Left renal pelvis (tissue), 4 donors: ENCODE measurements at places on chromosomes 5 and 9.

GRCh38 chr5:103393101-103393754 lies 134.7 kb downstream of the MACIR start:
- DNase-seq = no peak

- DNase-seq = no peak
These were observed 56.7 kb upstream of the PCA3 start for GRCh38 chr9:76707510-76707909.

GRCh38 chr9:121781701-121782464 lies 130.4 kb downstream of the DAB2IP start:
- DNase-seq = no peak

DNA sequence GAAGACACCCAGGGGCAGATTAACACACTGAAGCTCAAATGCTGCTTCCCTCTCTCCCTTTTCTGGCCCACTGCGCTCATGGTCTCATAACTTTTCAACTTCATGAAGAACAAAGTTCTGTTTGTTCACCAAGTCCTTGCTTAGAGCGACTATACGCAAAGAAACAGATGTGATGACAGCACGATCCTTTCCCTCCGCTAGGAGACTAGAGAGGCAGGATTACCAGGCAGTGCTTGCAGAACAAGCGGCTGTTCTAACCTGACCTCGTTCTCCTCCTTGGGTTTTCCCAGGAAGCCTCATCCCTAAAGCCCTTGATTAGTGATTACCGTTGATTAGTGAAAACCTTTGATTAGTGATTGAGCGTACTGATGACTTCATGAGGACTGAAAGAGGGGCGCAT lies 649.9 kb downstream of the IRX1 start:
- DNase-seq = no peak

GRCh38 chr5:133775584-133776304 lies 163.4 kb upstream of the FSTL4 start:
- no peak for DNase-seq

DNA sequence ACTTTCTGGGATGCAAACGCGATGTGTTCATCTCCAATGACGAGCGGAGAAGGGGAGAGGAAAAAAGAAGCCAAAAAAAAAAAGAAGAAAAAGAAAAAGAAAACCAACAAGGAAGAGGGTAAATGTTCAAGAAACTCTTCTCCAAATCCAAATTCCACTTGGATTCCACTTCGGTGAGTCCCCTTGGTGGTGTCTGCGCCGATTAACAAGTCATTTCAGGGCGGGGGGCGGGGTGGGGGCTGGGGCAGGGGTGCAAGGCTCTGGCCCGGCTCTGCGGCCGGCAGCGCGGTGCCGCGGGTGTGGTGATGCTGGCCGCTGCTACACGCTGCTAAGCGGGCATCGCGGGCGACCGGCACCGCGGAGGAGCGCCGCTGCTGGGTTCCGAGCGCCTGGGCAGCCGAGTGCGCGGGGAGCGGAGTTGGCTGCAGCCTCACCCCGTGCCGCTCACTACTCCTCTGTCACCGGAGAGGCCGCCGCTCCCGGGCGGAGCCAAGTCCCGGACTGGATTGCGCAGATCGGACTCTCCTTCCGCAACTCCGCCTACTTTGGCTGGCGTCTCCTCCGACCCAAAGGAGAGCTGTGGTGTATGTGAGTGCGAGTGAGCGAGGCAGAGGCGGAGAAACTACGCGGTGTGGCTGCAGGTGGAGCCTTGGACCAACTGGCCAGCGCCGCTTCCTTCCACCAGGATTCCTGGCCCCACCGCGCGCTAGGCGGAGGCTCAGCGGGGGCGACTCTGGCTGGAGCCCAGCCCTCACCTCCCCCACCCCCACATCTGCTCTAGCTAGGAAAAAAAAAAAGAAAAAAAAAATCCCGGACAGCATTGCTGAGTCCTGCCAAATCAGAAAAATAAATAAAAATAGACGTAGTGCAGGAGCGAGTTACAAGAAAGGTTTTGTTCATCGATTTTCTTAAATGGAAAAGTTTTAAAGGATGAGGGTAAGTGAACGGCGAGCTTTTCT lies at the start of gene SEMA6A:
Gene SEMA6A, minus strand, starts transcription at position 457 of the 959 bp plus-strand sequence. CDS start 69,879 bp downstream, outside the sequence.
- peak; percentile 91 for DNase-seq

- DNase-seq = no peak
These were observed 144.6 kb upstream of the PCA3 start for GRCh38 chr9:76619640-76620039.

- no peak for DNase-seq
These were observed 11.8 kb downstream of the CCDC187 start for GRCh38 chr9:136292026-136292538.

DNA sequence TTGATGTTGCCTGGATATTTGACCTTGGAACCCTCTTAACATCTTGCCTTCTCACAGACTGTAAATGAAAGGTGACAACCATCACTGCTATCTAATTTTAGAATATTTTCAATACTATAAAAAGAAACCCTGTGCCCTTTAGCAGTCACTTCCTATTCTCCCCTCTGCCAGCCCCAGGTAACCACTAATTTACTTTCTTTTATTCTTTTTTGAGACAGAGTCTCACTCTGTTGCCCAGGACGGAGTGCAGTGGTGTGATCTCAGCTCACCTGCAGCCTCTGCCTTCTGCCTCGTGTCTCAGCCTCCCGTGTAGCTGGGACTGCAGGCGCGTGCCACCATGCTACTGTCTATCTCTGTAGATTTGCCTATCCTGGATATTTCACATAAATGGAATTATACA lies 43.6 kb downstream of the FRMPD1 start:
- no peak for DNase-seq

- no peak for DNase-seq
These were observed 57.4 kb upstream of the PRSS3 start for GRCh38 chr9:33737811-33738606.

GRCh38 chr5:36017004-36017403 lies 25.8 kb upstream of the UGT3A1 start:
- no peak for DNase-seq

DNA sequence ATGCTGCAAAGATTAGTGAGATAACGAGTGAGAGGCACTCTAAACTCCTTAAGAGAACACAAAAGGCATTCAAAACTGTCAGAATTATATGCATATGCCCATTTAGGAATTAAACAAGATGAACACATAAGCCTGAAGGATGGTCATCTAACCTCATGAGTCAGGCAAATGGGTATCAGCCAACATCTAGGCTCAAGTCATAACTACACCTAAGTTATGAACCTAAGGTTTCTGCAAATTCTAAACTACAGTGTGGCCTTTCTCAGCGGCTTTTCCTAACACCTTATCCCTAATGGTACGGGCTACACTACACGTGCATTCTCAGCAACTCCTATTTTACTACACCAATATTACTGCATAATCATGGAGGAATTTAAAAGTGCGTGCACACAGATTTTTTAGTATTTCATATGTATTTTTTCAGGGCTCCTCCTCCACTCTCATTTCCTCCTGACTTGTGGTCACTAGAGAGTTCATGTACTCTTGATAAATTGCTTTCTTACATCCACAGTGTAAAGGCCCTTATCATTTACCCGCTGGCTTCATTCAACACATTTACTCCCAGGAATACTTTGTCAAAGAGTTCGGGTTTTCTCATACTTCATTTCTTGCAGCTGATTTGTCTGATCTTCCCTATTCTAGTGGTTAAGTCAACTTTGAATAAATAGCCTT lies 316.5 kb downstream of the BNC2 start:
- DNase-seq = no peak

- peak; percentile 10 for DNase-seq
These were observed 2.2 kb downstream of the GABRB2 start for GRCh38 chr5:161544350-161544765.

- DNase-seq = no peak
These were observed 49.9 kb downstream of the COL15A1 start for GRCh38 chr9:98993570-98993945.

DNA sequence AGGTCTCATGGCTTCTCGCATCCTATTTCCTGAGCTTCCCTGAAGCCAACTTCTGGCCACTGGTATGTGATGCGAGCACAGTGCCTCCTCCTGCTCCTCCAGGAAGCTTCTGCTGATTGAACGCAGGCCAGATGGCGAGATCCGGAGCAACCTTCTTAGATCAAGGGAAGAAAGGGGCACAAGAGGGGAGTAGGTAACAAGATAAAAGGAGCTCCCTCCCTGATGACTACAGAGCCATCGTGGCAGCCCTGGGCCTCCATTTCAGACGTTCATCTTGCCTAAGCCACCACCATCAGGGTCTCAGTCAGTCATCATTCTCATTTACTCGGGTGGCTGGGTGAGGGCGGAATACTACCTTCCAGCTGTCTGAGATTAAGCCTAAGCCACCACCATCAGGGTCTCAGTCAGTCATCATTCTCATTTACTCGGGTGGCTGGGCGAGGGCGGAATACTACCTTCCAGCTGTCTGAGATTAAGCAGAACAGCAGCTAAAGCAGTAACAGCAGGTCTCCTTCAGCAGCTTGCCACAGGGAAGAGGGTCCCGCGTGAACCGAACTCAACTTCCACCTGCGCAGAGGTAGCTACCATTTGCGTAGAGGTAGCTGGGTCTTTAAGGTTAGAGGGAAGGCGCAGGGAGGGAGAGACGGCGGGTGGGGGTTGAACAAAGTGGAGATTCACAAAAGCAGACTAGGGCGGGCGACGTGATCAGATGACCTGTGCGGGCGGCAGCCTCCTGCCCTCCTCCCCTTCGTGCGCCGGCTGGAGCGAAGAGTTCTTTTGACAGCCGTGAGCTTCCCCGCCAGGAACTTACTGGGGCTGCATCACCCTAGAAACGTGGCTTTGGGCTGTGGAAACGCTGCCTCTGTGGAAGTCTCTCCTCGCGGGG lies 27.9 kb upstream of the MGAT1 start:
- no peak for DNase-seq

DNA sequence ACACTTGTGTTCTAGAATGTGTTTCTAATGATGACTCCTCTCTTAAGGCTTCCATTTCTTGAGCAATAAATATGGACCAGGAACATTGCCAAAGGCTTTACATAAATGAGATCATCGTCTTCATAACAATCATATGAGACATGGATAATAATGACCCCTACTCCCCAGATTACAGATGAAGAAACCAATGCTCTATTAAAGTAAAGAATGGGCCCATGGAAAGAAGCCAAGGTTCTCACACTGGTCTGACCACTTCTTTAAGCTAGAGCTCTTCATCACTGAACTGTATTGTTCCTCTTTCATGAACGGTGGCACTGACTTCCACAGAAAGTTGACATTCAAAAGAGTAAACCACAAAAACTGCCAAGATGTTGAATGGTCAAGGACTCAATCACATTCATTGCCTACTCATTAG lies 65.3 kb downstream of the MARCHF3 start:
- no peak for DNase-seq

DNA sequence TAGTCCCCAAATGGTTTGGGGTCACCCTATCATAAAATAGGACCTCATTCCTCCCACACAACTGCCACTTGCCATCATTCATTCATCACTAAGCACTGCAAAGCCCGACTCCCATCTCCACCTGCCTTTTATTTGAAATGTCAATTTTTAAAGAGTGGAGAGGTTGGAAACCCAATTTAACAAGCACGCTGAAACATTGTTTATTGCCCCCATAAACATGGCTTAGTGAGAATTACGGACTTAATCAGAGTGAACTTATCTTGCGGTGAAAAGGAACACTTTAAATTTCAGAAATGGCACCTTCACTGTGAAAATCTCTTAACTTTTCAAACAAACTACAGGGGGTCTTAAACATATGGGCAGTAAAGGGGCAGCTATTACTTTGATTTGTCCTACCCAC lies 241.1 kb downstream of the CRB2 start:
- no peak for DNase-seq

DNA sequence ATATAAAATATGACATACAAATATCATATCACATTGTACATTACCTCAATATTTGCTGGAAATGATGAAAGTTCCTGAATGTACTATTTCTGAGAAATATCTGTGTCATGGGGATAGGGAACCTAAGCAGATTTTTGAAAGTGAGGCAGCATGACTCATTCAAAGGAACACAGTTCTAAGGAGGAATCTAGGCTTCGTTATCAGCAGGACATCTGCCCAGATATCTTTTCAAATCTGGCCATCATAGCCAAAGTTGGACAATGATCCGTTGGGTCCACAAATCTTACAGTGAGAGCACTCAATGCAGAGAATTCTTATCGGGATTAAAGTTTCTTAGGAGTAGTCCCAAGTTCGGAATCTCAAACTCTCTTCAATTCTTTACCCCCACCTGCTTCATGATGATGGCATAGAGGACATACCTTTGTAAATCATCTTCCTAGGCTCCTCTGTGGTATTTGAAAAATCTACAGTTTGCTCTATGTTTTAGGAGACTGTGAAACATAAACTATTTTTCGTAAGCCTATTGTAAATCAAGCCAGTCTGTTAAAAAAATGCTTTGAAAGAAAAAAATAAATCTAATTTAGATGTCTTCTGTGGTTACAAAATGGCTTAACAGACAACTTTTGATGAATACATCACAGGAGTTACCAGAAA lies 29.4 kb upstream of the ALDH1A1 start:
- no peak for DNase-seq

DNA sequence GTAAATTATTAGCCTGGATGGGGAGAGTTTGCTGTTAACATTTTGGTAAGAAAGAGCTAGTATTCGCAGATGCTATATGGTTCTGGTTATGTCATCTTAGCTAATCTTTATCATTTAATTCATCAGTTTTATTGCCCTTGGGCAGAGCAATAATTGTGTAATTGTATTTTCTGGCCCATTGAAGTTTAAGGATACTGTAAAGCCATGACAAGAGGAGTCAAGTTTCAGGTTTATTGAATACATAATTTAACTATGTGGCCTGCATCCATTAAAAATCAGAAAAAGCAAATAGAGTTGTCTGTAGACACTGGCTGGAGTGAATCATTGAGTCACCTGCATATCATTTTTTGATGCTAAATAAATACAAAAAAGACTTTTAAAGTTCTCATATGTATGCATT lies 255.8 kb downstream of the PRELID2 start:
- DNase-seq = no peak

GRCh38 chr9:126638571-126639132 lies 24.9 kb downstream of the LMX1B start:
- no peak for DNase-seq

GRCh38 chr9:126721564-126721981 lies 83.3 kb upstream of the ZBTB43 start:
- DNase-seq = no peak

GRCh38 chr5:157566902-157567489 lies 8.6 kb downstream of the ADAM19 start:
- no peak for DNase-seq

DNA sequence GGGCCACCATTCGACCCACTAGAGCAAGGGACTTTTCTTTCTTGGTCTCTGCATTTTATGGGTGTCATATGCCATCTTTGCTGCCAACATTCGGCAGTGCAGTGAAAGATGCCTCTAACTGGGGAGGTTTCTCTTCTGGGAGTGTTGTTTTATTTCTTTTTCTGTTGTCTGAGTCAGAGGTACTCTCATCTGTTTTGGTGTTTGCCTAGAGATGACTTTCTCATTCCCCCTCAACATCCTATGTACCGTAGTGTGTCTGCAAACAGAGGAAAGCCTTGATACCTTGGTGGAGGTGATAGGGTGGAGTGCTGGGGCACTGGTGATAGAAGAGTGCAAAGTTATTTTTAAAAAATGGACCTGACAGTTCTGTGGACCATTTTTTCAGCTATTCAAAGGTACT lies 182.1 kb downstream of the ARHGAP26 start:
- DNase-seq = no peak

DNA sequence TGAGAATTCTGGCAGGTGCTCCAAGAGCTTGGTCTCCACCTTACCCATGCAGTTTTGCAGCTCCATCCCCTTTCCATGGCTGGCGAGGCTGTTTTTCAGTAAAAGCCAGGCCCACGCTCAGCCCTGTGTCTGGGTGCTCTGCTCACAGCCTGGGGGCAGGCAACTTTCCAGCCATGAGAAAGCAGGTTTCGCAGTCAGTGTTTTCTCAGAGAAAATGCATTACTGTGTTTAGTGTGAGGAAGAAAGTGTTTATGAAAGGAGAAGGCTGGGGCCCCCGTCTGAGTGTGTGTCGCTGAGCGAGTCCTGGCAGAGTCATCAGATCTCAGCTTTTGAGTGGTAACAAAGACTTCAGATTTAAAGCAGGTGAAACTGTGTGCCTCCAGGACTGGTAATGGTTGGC lies 248.1 kb downstream of the IRX1 start:
- DNase-seq = no peak
